CD4-positive, alpha-beta memory T cell (primary cell): ENCODE measurements at places on chromosomes 6 and 20.

GRCh38 chr6:30687659-30688431, 1.4 kb upstream of the PPP1R18 start:
- no peak for DNase-seq

DNA sequence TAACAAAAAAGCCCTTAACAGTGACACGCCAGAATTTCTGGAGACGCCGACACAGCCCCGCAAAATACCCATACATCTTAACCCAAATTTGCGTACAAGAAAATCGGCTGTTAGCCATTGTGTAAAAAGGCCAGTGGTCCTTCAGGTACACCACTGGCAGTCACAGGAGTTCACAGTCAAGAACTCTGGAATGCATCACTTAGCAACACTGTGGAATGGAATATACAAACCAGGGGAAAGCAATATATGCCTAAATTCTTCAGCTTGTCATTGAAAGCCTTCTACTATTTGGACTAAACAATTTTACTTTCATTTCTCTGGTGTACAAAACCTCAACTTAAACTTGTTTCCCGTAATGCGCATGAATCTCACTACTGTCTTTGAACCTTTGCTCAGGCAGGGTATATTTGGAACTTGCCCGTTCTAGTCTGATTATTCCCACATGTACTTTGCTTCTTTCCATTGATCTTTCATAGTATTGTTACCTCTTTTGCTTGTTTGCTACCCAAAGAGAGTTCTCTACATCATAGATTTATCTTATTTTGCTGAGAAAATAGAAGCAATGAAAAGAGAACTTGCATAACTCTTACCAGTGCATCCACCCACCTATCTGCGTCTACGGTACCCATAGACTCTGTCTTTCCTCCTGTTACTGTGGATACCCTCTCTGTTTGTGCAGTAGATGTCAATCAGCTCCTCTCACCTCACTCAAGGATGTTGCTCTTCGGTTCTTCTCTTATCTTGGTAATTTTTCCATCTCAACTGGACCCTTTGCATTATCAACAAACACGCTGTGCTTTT, at the start of gene ARMH2:
TSS of gene ARMH2 (minus strand) at position 178 of the 801 bp plus-strand sequence. CDS start at position 118, 60 bp downstream.
- DNase-seq, result no peak

DNA sequence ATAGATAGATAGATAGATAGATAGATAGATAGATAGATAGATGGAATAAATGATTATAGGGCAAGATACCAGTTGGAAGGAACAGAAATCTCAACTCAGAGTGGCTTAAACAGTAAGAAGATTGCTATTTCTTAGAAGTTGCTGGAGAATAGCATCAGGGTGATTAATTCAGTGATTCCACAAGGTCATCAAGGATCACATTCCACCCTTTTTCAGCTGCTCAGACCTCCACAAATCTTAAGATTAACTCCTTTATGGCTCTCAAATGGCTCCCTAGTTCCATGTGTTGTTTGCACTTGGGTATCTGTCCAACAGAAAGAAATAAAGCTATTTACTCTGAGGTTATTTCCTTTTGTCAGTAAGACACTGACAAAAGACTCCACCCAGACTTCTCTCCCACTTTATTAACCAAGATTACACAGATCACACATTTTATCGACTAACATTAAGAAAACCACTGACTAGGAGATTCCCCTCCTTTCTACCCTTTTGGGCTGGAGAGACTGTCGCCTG, 68.3 kb upstream of the KIF16B start:
- DNase-seq, result no peak

GRCh38 chr6:15630202-15630601, 32.6 kb downstream of the DTNBP1 start:
- no peak for DNase-seq

DNA sequence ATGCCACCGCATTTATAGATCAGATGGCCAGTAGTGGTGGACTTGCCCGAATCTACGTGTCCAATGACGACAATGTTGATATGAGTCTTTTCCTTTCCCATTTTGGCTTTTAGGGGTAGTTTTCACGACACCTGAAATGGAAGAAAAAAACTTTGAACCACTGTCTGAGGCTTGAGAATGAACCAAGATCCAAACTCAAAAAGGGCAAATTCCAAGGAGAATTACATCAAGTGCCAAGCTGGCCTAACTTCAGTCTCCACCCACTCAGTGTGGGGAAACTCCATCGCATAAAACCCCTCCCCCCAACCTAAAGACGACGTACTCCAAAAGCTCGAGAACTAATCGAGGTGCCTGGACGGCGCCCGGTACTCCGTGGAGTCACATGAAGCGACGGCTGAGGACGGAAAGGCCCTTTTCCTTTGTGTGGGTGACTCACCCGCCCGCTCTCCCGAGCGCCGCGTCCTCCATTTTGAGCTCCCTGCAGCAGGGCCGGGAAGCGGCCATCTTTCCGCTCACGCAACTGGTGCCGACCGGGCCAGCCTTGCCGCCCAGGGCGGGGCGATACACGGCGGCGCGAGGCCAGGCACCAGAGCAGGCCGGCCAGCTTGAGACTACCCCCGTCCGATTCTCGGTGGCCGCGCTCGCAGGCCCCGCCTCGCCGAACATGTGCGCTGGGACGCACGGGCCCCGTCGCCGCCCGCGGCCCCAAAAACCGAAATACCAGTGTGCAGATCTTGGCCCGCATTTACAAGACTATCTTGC, 725 bp downstream of the EEF1A1 start:
- DNase-seq, result peak; percentile 75

GRCh38 chr6:167428664-167429333, 103.9 kb downstream of the TTLL2 start:
- no peak for DNase-seq

DNA sequence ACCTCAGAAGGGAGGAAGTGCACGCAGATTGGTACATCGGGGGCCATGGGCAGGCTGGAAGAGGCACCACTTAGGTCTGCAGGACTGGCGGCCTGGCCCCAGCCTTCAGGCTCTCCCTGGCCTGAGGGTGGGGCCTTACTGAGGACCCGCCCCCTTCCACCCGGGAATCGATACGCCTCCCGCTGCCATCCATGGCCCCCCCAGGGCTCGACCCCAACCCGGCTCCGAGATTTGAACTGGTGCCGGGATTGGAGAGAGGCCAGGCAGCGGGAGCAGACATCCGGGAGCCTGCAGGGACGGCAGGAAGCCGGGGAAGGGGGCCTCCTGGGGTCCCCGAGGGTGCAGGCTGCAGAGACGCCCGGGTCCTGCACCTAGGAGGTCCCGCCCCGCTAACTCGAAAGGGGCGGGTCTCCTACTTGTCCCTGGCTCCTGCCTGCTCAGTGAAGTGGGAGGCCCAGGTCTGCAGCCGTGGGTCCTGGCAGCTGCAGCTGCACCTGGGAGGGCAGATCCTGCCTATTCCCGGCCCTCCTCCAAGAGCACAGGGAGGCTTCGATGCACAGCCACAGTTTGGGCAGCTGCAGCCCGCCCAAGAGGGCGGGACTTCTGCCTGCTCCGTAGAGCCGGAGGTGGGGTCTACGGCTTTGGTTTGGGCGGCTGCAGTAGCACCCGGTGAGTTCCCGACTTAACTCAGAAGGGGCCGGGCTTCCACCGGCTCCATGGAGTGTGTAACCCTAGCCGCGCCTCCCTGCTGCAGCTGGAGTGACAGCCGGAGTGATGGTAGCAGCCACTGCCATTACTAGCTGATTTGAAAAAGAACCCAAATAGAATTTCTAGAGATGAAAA, 35.2 kb upstream of the TBC1D22B start:
- peak; percentile 54 for DNase-seq

DNA sequence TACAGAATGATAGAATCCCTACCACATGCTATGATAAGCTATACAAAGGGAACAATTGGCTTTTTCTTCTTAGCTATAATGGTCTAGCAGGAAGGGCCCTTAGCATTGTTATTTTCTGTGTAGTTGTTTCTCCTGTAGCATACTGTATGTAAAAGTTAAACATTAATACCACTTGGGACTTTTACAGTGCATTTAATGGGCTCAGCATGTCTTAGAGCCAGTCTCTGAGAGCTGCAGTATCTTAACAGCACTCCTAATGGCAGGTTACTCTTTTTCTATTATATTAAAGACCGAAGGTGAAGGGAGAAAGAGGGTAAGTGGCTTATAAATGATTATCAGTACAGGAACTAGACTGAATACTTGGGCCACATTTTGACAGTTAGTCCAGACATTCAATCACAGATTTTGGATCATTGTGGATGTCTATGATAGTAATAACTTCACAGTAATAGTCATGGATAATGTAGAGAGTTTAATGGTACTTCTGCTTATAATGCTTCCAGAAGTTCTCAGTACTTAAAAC, 290.7 kb downstream of the PHF3 start:
- no peak for DNase-seq
